SW 1271 (cell line): ENCODE measurements at places on chromosomes 16 and 17.

GRCh38 chr17:1753767-1754429 lies 8.0 kb upstream of the SERPINF1 start:
- no peak for DNase-seq

GRCh38 chr16:89534252-89534756 lies 26.1 kb downstream of the SPG7 start:
- no peak for DNase-seq

DNA sequence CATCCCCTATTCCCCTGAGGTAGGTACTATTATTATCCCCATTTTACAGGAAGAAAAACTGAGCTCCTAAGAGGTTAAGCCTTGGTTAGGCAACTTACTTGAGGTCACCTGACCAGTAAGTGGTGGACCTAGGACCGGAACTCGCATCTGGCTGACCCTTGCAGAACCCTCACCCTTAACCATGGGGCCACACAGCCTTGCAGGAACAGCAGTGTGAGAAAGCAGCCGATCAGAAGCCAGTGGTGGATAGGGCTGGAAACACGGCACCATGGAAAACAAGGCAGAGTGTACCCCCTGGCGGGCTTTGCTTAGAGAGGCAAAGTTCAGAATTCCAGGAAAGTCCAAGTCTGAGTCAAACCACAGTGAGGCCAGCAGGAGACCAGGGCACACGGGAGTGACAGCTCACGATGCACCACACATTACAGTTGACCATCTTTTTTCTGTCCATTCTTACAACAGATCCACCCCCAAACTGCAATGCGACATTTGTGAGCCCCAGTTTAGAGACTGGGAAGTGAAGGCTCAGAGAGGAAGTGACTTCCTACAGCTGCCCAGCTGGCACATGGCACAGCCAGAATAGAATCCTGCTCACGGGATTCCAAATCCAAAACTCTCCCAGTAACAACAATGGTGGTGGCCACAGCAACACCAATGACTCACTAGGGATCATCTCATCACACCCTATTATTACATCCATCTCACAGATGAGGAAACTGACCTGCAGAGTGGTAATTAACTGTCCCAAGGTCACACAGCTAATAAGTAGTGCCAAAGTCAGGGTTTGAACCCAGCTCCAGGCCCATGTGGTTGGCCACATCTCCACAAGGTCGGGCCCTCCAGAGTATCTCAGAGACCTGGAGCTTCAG lies 20.3 kb downstream of the KIFC3 start:
- DNase-seq, result no peak

DNA sequence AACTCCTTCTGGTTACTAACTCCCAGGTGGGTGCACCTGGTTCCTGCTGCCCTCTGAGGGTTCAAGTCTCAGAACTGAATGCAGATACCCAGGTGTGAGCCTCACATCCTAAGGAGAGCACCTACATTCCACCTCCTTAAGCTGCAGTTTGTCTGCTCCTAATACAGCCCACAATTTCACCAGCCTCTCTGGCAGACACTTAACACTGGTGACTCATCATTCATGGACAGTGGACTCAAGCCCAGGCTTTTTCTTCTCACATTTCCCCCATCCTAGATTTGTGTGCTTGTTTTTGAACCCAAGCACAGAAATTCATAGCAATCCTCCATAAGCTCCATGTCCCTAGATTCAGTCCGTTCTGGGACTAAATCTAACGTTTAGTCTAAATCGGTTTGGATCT lies 7.0 kb upstream of the MAF start:
- DNase-seq, result no peak

GRCh38 chr17:10870336-10871050 lies 32.6 kb upstream of the PIRT start:
- DNase-seq, result no peak

GRCh38 chr17:60525328-60525684 lies 736 bp downstream of the APPBP2 start:
- no peak for DNase-seq
